Activated CD8-positive, alpha-beta memory T cell treated with anti-CD3 and anti-CD28 coated beads, Interleukin-2, amount 10 ng/mL, durations not matched to agents 7 days and 5 days (primary cell): ENCODE measurements at places on chromosomes 16 and 17. TPM values are rescaled to one million over a fixed set of nuclear protein-coding genes. Genes with fewer than 3 reads are reported as not detected.

Gene TNFSF13
- total RNA-seq, result 2.2 TPM

Gene ZFPM1
- 15.1 TPM for total RNA-seq

Gene DOC2A
- total RNA-seq, result not detected

Gene SPATA32
- 0.49 TPM for total RNA-seq

Gene EPOP
- 10.4 TPM for total RNA-seq

Gene SKA2
- 77.8 TPM for total RNA-seq

Gene SMARCE1
- 90.7 TPM for total RNA-seq

Gene SERPINF2
- 0.19 TPM for total RNA-seq

DNA sequence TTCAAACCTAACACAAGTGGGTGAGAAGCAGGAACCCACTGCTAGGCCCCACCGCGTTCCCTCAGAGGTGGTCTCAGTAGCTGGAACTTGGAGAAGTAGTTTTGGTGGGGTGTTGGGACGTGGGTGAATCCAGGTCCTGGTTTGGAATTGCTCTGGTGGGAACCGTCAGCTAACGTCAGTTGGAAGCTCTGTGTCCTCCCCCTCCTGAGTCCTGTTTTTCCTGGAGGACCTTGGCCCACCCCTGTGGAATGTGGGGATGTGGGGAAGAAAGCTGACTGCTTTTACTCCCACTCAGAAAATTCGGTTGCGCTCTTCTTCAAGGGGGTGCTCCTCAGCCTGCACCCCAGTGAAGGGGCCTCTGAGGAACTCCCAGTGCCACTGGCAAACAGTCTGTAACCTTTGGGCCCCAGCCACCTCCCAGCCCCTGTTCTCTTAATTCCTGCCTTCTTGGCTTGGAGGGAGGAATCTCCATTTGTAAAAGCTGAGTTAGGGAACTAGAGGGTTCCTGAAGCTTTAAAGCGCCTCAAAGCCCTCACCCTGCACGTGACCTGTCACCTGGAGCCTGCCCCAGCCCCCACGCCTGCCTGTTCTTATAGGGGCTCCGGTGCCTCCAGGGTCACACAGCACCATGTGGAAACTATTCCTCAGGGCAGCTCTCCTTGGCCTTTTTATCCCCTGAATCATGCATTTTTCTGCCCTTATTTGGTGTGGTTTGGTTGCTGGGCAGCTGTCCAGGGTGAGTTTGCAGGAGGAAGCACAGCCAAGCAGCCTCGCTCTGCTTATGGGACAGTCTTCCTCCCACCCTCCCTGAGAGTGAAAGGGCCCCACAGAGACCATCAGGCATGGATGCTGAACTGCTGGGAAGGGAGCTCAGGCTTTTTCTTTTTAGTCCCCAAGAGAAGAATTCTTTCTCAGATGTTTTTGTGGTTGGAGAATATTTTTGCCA is 16.2 kb upstream of the NAGLU start:
- peaks cover 42% of the 10 kb centered on the region for H3K27me3 ChIP-seq
- H3K4me3 ChIP-seq, result no peak overlapping the region
- no peak for DNase-seq
- peaks cover 18% of the 10 kb centered on the region for H3K4me1 ChIP-seq
- no peaks in the 10 kb centered on the region for H3K36me3 ChIP-seq

- H3K27me3 ChIP-seq, result no peaks in the 10 kb centered on the region
These were observed 12.7 kb downstream of the BPTF start for GRCh38 chr17:67837965-67838364.

- DNase-seq, result no peak
- H3K27me3 ChIP-seq, result no peaks in the 10 kb centered on the region
- peaks cover 4% of the 10 kb centered on the region for H3K4me1 ChIP-seq
- H3K27ac ChIP-seq, result no peak overlapping the region
These were observed 58.3 kb downstream of the NKD1 start for GRCh38 chr16:50606431-50607050.

- H3K4me1 ChIP-seq, result peaks cover 8% of the 10 kb centered on the region
- H3K27ac ChIP-seq, result no peak overlapping the region
- no peak overlapping the region for H3K4me3 ChIP-seq
- H3K27me3 ChIP-seq, result peaks cover 9% of the 10 kb centered on the region
These were observed 36.9 kb downstream of the SOCS3 start for GRCh38 chr17:78322858-78323455.

GRCh38 chr16:88705801-88706228 is 393 bp downstream of the RNF166 start:
- H3K4me3 ChIP-seq, result peak overlapping the region; percentile 89
- peaks cover 6% of the 10 kb centered on the region for H3K36me3 ChIP-seq
- DNase-seq, result no peak
- peaks cover 48% of the 10 kb centered on the region for H3K4me1 ChIP-seq
- no peaks in the 10 kb centered on the region for H3K27me3 ChIP-seq
- peak overlapping the region; percentile 98 for H3K27ac ChIP-seq

GRCh38 chr16:3836641-3837040 is 43.9 kb downstream of the CREBBP start:
- no peak for DNase-seq
- H3K4me1 ChIP-seq, result no peaks in the 10 kb centered on the region
- no peak overlapping the region for H3K4me3 ChIP-seq
- H3K27me3 ChIP-seq, result no peaks in the 10 kb centered on the region
- H3K36me3 ChIP-seq, result peaks cover 34% of the 10 kb centered on the region
- H3K27ac ChIP-seq, result no peak overlapping the region

DNA sequence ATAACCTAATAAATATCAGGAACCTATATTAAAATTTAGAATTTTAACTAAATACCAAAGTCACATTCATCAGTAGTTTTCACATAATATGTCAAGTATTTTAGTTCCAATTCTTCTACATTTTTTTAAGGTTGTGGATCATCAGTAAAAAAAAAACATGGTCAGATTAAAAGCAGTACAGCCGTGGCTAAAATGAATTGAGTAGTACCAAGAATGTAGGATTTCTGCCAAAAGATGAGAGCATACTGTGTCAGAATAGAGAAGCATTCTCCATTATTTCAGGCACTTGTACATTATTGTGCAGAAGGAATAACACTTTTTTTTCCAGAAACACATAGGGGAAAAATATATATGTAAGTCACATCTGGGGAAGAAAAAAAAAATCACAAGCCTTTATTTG is 1176.1 kb downstream of the CDH11 start:
- H3K4me1 ChIP-seq, result no peaks in the 10 kb centered on the region
- no peaks in the 10 kb centered on the region for H3K36me3 ChIP-seq
- no peak for DNase-seq
- no peak overlapping the region for H3K4me3 ChIP-seq
- H3K27ac ChIP-seq, result no peak overlapping the region

- DNase-seq, result no peak
- no peaks in the 10 kb centered on the region for H3K27me3 ChIP-seq
These were observed 534.4 kb upstream of the CDH5 start for GRCh38 chr16:65831903-65832666.

DNA sequence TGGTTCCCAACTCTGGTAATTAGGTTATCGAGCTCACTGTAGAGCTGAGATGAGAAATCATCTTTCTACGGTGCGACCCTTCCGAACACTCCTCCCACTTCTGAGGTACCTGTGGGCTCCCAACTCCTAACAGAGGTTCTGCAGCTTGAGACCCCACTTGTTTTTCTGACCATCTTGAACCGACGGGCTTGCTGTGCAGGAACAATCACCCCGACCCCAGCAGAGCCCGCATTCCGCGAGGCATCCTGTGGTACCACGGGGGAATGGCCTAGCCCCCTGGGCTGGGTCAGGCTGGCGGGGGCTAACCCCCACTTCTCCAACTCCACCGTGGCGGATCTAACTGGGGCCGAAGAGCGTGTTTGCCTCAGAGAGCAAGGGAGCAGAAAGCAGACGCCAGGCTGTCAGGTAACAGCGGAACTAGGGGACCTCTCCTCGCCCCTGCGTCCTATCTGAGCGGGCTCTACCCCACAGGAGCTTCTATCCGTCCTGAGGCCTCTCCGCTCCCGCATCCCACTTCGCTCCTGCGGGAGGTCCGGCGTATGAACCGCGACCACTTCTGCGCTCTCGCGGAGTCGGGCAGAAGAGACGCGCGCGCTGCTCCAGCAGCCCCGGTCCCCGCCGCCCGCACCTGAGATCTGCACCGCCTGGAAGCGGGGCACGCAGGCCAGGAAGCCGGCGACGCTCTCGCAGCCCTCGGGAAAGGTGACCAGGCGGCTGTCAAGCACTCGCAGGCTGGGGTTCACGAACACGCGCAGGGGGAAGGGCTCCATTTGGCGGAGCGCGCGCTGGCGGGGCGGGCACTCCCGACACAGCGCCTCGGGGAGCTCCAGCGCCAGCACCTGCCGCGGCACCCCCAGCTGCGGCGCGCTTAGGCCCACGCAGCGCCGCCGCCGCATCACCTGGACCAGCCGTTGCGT is 761 bp downstream of the PDF start:
- H3K27me3 ChIP-seq, result no peaks in the 10 kb centered on the region
- H3K27ac ChIP-seq, result peak overlapping the region; percentile 69
- peak overlapping the region; percentile 82 for H3K4me3 ChIP-seq
- H3K4me1 ChIP-seq, result peaks cover 58% of the 10 kb centered on the region
- DNase-seq, result peak; percentile 64

DNA sequence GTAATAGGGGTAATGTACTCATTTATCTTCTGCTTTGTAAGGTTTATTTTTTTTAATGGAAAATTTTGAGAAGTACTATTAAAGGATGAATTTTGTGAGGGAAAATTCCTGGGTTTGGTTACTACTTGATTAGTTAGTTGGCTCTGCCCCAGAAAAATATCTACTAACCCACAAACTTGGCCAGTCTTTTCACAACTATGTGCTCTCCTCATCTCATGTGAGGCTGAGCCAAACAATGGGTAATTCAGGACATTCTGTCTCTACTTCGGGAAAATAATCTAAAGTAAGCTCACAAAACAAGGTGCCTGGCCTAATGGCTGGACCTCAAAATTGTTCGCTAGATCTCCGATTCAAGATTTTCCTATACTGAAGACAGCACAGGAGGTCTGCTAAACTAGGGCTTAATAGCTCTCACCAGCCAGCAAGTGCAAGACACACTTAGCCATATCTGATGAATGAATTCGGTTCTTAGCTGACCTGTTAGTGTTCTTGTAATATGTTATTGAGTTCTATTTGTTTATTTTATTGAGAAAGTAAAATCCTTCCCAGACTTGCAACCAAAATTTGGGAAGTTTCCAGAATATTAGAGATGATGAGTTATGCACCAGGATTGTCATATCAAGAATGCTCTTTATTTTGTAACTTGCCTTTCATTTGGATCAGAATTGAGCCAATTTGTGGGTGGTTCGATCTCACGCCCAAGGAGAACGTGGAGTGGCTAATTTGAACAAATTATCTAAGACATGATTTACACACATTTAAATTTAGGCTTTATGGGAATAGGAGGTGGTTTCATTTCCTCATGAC is 5.7 kb downstream of the KCNJ16 start:
- no peak overlapping the region for H3K27ac ChIP-seq
- no peaks in the 10 kb centered on the region for H3K27me3 ChIP-seq
- H3K4me3 ChIP-seq, result no peak overlapping the region
- H3K4me1 ChIP-seq, result no peaks in the 10 kb centered on the region
- H3K36me3 ChIP-seq, result no peaks in the 10 kb centered on the region
- no peak for DNase-seq

DNA sequence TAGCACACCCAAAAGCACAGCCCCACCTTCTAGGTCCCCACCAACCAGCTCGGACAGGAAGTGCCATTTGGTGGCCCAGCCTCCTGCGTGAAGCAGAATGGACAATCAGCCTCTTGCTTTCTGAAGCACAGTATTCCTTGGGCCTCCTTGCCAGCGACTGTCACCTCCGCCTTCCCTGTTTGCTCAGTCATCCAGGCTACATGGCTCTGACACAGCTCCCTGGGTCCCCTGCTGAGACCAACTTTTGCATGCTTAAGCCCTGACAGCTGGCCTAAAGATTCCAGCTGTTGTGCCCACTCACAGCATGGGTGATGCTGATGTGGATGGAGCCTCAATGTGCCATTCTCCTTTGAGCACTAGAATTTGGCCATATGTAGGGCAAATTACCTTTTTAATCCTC is 4.5 kb upstream of the CACNG5 start:
- no peak overlapping the region for H3K27ac ChIP-seq
- no peaks in the 10 kb centered on the region for H3K36me3 ChIP-seq
- no peak overlapping the region for H3K4me3 ChIP-seq
- H3K4me1 ChIP-seq, result no peaks in the 10 kb centered on the region

GRCh38 chr16:568401-569258 is 1.1 kb upstream of the PIGQ start:
- peak overlapping the region; percentile 91 for H3K27ac ChIP-seq
- H3K36me3 ChIP-seq, result no peaks in the 10 kb centered on the region
- H3K27me3 ChIP-seq, result no peaks in the 10 kb centered on the region
- peak overlapping the region; percentile 77 for H3K4me3 ChIP-seq

DNA sequence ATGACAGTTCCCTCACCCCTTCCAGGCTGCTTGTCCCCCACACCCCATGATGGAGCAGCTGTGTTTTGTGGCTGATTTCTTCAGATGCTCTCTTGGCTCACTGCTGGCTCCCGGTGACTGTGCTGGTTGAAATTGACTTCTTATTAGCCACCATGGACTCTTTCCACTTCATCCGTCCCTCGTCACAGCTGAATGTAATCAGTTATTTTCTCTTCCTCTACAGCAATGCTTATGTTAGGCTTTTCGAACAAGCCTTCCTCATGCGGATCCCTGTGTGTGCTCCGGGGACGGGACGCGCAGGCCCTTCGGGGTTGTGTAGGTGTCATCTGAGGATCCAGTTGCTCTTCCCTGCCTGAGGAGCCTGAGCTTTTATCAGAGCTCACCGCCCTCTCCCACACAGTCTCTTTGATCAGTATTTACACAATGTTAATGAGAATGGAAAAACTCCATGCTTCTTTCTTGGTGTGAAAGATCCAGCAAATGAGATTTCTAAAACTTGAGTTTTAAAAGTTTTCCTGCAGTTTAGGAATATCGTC is 87.5 kb downstream of the RPTOR start:
- no peak for DNase-seq
- no peak overlapping the region for H3K4me3 ChIP-seq
- H3K36me3 ChIP-seq, result peaks cover 3% of the 10 kb centered on the region
- no peaks in the 10 kb centered on the region for H3K27me3 ChIP-seq
- no peak overlapping the region for H3K27ac ChIP-seq

- H3K27me3 ChIP-seq, result no peaks in the 10 kb centered on the region
- H3K27ac ChIP-seq, result no peak overlapping the region
- no peaks in the 10 kb centered on the region for H3K36me3 ChIP-seq
- no peak overlapping the region for H3K4me3 ChIP-seq
- no peaks in the 10 kb centered on the region for H3K4me1 ChIP-seq
- DNase-seq, result no peak
These were observed 132.2 kb downstream of the SPECC1 start for GRCh38 chr17:20141198-20141972.

DNA sequence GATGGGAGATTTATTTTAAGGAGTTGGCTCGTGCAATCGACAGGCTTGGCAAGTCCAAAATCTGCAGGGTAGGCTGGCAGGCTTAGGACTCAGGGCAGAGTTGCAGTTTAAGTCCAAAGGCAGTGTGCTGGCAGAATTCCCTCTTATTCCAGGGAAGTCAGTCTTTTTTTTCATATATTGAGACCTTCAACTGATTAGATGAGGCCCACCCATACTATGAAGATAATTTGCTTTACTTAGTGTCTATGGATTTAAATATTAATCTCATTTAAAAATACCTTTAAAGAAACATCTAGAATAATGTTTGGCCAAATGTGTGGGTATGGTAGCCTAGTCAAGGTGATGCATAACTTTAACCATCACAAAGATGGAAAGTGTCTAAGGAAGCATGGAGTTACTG is 99.8 kb downstream of the CNTNAP4 start:
- H3K27ac ChIP-seq, result no peak overlapping the region
- no peaks in the 10 kb centered on the region for H3K27me3 ChIP-seq
- no peak overlapping the region for H3K4me3 ChIP-seq
- no peaks in the 10 kb centered on the region for H3K36me3 ChIP-seq

- H3K4me3 ChIP-seq, result peak overlapping the region; percentile 20
- DNase-seq, result peak; percentile 69
- H3K27ac ChIP-seq, result peak overlapping the region; percentile 91
- H3K4me1 ChIP-seq, result peaks cover 44% of the 10 kb centered on the region
These were observed 62.8 kb downstream of the GRB7 start for GRCh38 chr17:39800540-39800939.

GRCh38 chr17:80089762-80090161 is 11.6 kb upstream of the GAA start:
- DNase-seq, result no peak
- no peaks in the 10 kb centered on the region for H3K36me3 ChIP-seq
- no peaks in the 10 kb centered on the region for H3K4me1 ChIP-seq
- no peak overlapping the region for H3K4me3 ChIP-seq
